ENCODE measurements at places on chromosomes 7 and 10. TPM values are rescaled to one million over a fixed set of nuclear protein-coding genes. Genes with fewer than 3 reads are reported as not detected.

SLC29A4 gene
- total RNA-seq = 2.2 TPM

HOXA11 gene
- total RNA-seq = 41.9 TPM

RNF133 gene
- total RNA-seq = 0.86 TPM

GPR22 gene
- not detected for total RNA-seq

PNLIPRP3 gene
- not detected for total RNA-seq

CALHM3 gene
- under 0.01 TPM for total RNA-seq

RSBN1L gene
- 20.6 TPM for total RNA-seq

TFR2 gene
- 0.43 TPM for total RNA-seq

AKR1C8 gene
- not detected for total RNA-seq

AKAP9 gene
- 49.2 TPM for total RNA-seq

GLRX3 gene
- 67.6 TPM for total RNA-seq

LIPK gene
- not detected for total RNA-seq

MIOS gene
- 28.7 TPM for total RNA-seq

LRRC61 gene
- 6.8 TPM for total RNA-seq

ANKRD61 gene
- total RNA-seq = not detected
